ENCODE measurements at places on chromosomes 4 and X. TPM values are rescaled to one million over a fixed set of nuclear protein-coding genes. Genes with fewer than 3 reads are reported as not detected.

Gene PRKG2
- total RNA-seq = 7.9 TPM

Gene CSN1S1
- total RNA-seq = not detected

Gene BGN
- 133 TPM for total RNA-seq

Gene RPL39
- 2,998 TPM for total RNA-seq

Gene FAM47C
- not detected for total RNA-seq

Gene MED28
- 11.4 TPM for total RNA-seq

Gene RAI2
- 0.33 TPM for total RNA-seq

Gene GUCY1B1
- total RNA-seq = 7.0 TPM

Measured in fibroblast of the aortic adventitia (primary cell).